OCI-LY7 (cell line): ENCODE measurements at places on chromosomes 2 and 18.

- DNase-seq = no peak
These were observed 63.3 kb upstream of the ZNF804A start for GRCh38 chr2:184534986-184535385.

DNA sequence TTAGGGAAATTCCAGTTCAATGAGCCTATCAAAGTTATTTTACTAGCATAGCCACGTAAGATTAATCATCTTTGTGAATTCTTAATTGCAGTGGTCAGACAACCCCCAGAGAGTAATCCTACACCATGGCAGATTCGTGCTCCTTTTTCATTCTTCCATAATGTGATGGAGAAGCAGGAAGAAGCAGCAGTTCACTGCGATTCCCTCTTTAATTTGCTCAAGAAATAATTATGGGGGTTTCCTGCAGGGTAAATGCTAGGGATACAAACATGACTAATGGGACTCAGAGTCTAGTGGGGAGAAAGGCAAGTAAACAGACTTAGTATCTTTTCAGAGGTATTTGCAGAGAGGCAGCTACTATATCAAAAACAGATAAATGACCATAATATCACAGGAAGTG, 175.8 kb upstream of the HNRNPA3 start:
- no peak for DNase-seq

DNA sequence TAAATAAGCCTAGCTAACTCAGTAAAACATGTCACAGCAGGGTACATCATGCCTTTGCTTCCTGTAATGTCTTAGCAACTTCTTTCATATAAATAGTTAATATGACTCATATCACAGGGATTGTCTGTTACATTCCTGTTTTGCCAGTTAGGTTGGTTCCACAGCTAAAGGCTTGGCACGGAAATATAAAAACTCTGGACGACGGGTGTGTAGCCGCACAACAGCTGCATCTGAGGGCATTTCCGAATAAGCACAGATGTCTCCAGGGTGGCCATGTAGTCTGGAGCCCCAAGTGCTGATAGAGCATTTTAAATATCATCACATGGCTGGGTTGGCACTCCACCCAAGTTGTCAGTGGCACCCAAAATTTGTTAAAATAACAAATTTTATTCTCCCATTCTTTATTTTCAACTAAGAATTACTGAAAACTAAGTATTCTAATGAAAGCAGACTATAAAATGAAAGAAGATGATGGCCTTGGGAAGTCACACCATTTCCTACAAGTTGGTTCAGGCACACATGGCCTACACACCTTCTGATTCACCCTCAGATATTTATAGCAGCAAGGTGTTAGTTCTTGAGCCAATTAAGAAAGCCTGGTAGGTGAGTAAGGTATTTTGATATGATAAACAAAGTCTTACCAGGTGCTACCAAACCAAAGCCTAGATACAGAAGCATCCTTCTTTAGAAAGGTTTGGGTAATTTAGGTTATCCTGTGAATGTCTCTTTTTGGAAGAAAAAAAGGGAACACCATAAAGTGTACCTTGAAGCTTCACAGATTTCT, 61.8 kb upstream of the STK17B start:
- peak; percentile 45 for DNase-seq

DNA sequence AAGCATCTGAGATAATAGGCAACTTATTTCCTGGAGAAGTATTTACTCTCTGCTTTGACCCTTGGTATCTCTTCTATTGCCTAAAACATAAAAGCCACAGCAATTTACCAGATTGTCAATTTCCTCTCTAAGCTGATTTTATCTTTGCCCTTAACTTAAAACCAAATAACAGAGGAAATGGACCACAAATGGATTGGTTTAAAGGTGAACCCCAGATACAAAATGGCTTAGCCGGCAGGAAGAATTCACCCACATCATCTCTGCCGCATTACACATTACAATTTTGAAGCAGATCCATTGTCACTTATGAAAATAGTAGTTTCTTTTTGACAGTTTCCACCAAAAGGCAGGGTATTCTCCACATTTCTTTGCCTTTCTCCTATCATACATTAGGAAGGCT, 585.8 kb upstream of the CHAC2 start:
- DNase-seq = no peak

GRCh38 chr2:223954401-223954800, 2.9 kb upstream of the MRPL44 start:
- DNase-seq = no peak

- DNase-seq = no peak
These were observed 301.4 kb downstream of the GALR1 start for GRCh38 chr18:77551055-77551454.

DNA sequence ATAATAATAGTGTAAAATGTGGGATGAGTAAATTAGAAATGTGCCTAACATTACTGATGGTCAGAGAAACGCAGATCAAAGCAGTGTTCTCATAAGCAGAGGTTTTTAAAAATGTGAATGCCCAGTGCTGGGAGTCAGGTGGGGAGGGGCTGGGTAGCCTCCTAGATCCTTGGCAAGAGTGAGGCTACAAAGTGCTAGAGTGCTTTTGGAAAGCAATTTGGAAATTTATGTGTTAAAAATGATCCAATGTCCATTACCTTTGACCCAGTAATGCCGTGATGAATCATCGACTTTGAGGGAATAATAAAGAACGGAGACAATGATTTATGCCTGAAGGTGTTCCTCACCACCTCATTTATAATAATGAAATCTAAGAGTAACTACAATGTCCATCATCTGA, 44.9 kb upstream of the TWIST2 start:
- DNase-seq = no peak

DNA sequence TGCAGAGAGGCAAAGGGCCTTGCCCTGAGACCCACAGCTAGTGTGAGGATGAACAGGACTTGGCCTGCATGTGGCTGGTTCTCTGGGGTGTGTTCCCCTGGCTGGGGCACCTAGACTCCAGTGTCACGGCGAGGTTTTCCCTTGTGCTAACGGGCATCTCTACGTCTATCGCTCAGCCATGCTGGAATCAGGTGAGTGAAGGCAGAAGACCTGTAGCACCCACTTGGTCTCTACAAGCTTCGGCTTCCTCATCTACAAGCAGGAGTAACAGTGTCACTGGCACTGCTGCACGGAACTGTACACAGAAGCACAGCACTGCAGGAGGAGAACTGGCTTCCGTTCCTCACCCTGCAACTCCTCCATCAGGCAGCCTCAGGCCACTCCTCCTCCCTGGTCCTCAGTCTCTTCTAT, 30.6 kb downstream of the HS1BP3 start:
- DNase-seq = no peak

GRCh38 chr2:212330263-212330662, 208.3 kb downstream of the ERBB4 start:
- no peak for DNase-seq

- no peak for DNase-seq
These were observed 44.0 kb downstream of the TET3 start for GRCh38 chr2:74028741-74029140.

DNA sequence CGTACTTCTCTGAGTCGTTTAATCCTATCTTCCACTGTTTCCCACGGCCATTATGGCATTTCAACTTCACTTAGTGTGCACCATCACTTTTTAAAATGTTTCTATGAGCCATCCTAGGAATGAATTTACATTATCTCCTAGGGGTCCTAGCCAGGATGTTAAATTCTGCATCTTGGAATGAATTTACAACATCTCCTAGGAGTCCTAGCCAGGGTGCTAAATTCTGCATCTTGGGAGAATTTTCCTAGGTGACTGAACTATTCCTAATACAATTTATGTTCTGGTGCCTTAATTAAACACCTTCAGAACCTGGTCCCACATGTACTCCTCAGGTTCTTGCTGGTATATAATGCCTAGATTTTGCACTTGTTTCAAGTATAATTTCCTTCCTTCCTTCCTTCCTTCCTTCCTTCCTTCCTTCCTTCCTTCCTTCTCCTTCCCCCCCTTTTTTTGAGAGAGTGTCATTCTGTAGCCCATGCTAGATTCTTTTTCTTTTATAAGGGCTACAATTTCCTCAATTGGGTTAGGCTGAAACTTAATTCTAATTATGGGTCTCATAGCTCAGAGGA, 72.1 kb downstream of the TBR1 start:
- DNase-seq = no peak

DNA sequence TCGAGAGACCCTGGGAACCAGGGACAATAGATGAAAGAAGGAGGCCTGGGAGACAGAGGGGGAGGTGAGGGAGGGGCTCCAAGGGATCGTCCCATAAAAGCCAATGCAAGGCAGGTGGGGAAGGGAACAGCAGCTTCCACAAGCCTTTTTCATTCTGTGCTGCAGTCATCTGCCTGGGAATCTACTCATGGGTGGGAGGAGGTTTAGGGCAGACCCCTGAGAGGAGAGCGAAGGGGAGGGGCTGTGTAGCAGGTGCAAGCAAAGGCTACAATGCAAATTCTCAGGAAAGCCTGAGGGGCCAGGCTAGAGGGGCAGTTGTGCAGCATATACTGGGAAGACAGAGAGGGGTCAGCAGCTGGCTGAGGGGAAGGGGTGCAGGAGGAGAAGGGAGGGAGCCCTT, 135.4 kb downstream of the SETBP1 start:
- DNase-seq = no peak

GRCh38 chr18:58674863-58675472, 3.7 kb downstream of the MALT1 start:
- no peak for DNase-seq

DNA sequence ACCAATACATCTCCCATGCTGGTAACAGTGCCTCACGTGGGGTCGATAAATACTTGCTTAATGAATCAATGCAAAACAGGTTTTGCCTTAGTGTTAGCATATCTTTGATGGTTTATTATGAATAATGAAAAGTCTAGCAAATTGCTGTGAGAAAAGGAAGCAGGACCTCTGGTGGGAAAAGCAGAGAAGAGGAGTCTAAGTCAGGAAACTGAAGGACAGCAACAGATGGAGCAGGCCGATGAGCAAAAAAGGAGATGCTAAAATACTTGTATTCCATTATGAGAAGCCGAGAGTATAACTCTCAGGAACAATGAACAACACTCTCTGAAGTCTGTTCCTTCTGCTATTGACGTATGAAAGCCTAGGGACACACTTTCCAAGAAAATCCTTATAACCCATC, 555.2 kb upstream of the KLHL29 start:
- no peak for DNase-seq

- DNase-seq = no peak
These were observed 103.9 kb upstream of the LRP1B start for GRCh38 chr2:142234741-142235140.

GRCh38 chr2:141941210-141941714, 189.6 kb downstream of the LRP1B start:
- no peak for DNase-seq

DNA sequence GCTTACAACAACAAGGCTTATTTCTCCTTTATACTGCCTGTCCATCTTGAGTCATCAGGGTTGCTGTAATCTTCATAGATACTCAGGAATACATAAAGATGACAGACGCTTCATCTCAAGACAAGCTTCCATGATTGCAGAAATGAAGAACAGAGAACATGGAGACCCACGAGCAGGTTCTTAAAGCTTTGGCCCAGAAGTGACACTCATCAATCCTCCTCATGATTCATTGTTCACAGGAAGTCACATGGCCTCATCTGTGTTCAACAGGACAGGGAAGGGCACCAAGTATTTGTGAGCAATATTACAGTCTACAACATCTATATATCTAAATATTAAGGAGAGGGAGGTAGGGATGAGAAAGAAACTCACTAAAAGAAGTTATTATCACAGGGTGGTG, 36.5 kb upstream of the PGAP1 start:
- DNase-seq = no peak

DNA sequence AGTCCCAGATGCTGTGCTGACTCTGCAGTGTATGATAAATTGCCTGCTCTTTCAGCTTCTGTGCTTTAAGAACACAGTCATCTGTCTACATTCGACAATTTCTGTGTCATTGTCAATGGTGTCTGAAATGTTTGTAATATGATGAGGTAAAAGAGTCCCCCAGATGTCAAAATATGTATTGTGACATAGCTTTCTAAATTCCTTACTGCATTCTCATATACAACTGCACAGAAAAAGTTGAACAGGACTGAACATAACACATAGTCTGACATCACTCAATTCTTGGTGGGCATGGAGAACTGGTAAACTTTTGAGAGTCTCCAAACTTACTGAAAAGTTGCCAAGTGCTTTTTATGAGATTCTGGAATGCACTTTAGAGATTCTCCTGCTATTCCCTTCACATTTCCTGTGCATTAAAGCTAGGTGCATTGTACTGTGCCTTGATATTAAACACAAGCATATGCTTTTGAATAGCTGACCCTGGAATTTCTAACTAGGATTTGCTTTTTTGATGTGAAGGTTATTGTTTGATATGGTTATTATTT, 48.1 kb upstream of the ARHGAP28 start:
- no peak for DNase-seq

DNA sequence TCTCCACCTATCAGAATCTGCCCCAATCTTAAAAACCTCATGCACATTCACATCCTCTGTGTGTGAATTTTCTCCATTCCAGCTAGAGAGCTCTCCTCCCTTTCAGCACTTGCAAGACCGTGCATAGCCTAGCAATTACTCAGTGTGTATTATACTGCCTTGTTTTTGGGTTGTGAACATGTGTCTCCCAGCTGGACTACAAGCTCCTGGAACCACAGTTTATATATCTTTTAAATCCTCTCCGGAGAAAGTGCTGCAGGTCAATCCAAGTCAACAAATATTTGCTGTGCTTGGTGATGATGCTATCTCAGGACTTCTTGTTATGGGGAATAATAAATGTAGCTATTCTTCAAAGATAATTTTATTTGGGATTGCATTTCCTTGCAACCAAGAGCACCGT, 58.2 kb upstream of the MEX3C start:
- DNase-seq = no peak

DNA sequence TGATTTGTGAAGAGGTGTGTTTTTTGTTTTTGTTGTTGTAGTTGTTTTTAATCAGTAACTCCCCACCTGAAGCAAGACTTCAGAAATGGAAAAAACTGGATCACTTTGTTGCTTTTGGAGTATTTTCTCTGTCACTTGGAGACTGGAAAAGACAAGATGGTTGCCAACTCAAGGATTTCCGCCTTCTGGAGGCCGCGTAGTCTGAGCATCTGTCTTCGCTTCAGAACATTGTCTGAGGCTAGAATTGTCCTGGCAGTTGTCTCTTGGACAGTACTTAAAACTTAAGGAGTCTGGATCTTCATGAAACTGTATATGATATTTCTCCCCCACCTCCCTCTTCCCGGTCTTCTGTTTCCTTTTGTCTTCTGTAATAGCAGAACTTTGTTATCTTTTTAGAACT, 67.7 kb downstream of the ARHGAP28 start:
- DNase-seq = no peak
